ENCODE measurements at places on chromosomes 5 and 9. TPM values are rescaled to one million over a fixed set of nuclear protein-coding genes. Genes with fewer than 3 reads are reported as not detected.

Gene MARCHF11
- not detected for total RNA-seq

DNA sequence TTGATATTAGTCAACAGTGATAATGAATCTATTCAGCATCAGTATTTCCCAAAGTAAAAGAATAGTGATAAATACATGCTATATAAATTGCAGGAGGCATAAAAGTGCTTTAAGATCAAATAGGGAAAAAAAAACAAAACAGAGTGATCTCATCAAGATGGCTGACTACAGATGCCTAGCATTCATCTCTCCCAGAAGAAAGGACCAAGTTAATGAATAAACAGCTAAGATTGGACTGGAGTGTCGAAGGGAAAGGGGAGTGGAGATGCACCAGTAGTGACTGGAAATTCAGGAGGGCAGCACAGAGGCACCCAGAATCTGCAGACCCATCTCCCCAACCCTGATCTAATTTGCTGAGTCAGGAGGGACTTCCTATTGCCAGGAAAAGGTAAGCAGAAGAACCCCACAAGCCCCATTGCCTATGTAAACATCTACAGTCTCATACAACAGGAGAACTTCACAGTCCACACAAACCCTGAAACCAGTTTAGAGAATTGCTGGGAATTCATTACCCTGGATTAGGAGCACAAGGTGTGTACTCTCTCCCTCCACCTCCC is 699.4 kb downstream of the PTPRD start:
- DNase-seq: no peak

- DNase-seq: no peak
Observed at GRCh38 chr5:139385061-139386049, 2.3 kb upstream of the SLC23A1 start.

GRCh38 chr5:117336208-117336607 is 761.6 kb upstream of the SEMA6A start:
- no peak for DNase-seq

- no peak for DNase-seq
Observed at GRCh38 chr9:73131461-73131860, 20.2 kb upstream of the ANXA1 start.

GRCh38 chr9:124054582-124055227 is 43.1 kb downstream of the LHX2 start:
- DNase-seq: no peak

DNA sequence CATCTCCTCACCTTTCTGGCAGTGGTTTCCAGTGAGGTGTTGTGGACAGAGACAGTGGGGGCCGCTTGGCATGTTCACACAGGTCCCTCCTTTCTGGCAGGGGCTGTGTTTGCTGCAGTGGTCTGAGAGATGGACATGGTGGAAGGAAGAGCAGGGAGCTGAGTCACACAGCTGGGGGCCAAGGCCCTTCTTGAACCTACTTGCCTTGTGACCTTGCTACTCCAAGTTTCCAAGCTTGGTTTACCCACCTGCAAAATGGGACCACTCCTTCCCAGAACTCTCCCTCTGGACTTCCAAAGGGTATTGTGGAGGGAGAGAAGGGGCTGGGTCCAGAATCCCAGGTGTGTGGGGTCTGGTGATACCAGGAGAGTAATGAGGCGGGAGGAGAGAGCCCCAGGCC is 4.1 kb downstream of the F12 start:
- no peak for DNase-seq

DNA sequence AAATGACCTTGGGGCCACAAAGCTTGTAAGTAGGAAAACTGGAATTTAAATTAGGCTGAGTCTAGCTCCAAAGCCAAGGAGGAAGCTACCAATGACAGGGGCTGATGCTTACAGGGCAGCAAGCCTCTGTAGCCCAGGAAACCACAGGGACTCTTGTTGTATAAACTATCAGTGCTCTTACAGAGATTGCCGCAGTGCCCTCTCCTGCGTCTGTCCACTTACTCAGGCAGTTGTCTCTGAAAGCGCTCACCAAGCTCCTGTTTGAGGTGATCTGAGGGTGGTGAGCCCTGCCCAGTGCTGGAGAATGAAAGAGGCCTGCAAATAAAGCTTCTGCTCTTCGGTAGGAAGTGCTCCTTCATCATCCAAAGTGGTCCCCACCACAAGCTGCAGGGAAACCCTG is 498.8 kb downstream of the ARHGEF28 start:
- DNase-seq: no peak

Gene SH2D3C
- total RNA-seq: 19.6 TPM

DNA sequence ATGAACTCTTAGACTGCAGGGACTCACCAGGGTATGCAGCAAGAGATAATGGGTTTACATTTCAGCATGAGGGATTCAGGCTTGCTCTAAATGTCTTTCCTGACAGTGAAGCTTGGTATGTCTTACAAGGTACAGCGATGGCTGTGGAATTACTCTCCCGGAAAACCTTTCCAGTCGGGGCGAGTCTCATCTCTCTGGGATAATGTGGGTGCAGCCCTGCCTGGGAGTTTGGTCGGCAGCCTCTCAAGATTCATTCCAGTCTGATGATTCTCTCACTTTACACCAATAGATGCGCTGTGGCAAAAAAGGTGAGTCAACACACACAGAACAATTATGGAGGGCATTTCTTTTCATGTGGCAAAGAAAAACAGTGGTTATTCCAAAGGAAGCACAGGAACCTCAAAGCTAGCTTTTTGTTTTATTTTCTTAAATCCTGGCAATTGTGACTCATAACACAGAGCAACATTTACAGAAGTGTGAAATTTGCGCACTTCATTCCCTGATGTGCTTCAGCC is 190.3 kb downstream of the DCP2 start:
- no peak for DNase-seq

DNA sequence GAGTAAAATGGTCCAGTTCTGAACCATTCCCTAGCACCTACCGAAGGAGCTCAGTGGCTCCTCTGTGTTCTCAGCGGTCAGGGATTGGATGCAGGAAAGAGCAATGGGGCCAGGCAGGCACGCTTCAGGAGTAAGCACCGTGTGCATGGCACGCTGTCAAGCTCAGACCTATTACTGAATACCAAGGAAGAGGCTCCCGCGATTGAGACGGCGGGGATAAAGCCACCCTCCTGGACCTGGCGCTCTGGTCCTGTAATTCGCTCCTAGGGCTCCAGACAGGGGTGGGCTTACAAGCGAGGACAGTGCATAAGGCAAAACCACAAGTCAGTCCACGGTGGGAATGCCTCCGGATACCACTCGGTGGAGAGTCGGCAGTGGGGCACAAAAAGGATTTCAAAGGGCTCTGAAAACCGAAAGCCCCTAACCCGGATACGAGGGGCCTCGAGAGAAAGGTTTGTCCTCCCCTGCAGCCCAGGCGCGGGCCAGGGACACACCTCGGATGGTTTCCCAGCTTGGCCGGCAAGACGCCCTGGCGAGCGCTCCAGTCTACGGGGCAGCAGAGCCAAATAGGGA is 988 bp downstream of the OXCT1 start:
- no peak for DNase-seq

Gene DMRTA1
- 0.25 TPM for total RNA-seq

Gene PCA3
- not detected for total RNA-seq

Gene FAM221B
- total RNA-seq: not detected

Gene C1QTNF3
- 7.1 TPM for total RNA-seq

DNA sequence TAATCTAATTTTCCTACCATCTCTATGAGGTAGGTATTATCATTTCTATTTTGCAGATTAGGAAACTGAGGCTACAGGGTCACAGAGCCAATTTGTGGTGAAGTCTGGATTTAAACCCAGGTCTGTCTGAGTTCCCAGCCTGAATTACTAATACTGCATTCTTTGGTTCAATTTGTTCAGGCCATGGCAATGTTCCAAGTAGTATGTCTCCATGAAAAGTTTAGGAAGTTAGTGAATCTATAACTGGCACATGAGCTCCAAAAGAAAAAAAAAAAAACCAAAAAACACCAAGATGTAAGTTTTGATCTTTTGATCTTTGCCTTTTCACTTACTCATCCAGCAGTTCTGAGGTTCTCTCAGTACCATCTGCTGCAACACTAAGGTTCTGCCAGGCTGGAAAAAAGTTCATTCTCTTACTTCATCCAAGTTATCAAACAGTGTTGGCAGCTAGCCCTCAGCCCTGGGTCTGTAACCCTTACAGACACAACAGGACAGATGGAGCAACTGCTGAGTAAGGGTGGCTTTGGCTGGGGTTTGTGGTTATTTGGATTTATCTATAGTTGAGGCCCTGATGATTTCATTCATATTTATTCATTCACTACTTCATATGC is 4.4 kb upstream of the TMEM268 start:
- no peak for DNase-seq

DNA sequence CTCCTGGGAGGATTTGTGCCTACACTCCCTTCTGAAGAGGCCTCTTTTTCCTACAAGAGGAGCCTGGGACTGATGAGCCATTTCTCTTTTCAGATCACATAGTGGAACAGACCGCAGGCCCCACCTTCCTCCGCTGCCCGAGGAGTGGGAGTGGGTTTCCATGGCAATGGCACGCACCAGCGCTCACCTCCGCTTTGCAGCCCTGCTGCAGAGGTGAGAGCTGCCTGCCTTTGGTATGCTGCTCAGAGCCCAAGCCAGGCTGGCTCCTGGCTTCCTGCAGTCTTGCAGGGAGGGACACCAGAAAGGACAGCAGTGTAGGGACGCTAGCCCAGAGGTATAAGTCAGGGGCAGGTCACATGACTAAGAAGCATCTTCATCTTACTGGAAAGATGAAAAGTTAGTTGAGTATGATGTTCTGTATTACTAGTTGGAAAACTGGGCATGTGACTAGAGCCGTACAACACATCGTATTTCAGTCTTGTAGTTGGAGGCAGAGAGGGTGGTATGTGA is 12.4 kb downstream of the PTTG1 start:
- no peak for DNase-seq

DNA sequence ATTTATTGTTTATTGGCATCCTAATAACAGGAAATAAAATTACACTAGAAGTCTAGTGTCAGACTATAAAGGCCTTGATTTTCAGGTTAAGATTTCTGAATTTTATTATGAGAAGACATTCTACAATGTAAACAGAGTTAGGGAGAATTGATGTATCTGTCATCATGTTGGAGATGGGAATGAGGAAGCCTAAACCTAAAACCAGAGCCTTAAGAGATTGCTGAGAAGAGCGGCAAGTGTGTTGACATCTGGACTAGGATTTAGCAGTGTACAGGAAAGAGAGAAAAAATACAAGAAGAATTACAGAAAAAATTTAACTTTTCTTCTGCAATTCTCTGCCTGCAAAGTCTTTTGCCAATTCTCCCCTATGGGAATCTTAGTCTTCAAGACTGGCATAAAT is 525.5 kb downstream of the NR2F1-AS1 start:
- DNase-seq: no peak

Gene LECT2
- total RNA-seq: not detected

DNA sequence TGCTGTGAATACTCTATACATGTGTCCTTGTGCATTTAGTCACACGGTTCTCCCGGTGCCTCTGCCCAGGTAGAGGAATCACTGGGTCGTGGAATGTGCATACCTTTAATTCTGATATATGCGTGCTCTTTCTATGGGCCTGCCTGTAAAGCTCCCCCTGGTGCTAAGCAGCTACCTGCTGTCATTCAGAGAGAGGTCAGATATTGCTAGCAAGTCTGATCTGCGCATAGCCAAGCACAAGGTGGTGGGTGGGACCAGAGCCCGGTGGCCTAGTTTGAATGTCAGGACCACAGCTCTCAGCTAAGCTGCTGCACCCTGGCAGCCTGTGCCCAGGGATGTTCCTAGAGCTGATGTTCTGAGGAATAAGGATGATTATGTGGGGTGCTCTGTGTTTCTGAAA is 33.4 kb downstream of the TJP2 start:
- no peak for DNase-seq

Gene NUTM2F
- not detected for total RNA-seq

GRCh38 chr9:19464061-19464763 is 55.4 kb downstream of the ACER2 start:
- DNase-seq: no peak

- DNase-seq: no peak
Observed at GRCh38 chr5:122112733-122113558, 16.4 kb upstream of the ZNF474 start.

DNA sequence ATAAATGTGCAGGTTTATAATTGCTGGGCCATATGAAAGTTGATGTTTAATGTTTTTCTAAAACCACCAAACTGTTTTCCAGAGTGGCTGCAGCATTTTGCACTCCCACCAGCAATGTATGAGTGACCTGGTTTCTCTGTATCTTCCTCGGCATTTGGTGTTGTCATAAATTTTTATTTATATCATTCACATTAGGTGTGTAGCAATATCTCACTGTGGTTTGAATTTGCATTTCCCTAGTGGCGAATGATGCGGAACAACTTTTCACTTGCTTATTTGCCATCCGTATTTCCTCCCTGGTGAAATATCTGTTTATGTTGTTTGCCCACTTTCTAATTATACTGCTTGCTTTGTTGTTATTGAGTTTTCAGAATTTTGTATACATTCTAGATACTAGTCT is 295.7 kb upstream of the TUT7 start:
- no peak for DNase-seq

GRCh38 chr9:136660971-136661550 is 1.7 kb upstream of the EGFL7 start:
- DNase-seq: no peak

Gene FEM1C
- total RNA-seq: 16.5 TPM

DNA sequence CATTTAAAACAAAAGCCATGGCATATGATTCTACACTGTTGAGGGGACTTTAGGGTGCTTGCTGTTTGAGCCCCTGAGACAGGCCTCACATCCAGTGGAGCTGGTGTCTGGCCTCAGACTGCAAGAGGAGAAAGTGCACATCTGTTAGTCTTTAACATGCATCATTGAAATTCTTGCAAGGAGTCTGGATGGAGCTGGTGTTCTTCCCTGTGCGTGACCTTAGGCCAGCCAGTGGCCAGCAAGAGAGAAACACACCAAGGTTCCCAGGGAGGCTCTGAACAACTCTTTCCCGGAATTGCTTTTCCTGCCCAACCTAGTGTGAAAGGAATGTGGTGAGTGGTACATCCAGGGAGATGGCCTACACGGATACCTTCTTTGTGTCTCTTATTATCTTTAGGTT is 282.8 kb upstream of the TNC start:
- no peak for DNase-seq

DNA sequence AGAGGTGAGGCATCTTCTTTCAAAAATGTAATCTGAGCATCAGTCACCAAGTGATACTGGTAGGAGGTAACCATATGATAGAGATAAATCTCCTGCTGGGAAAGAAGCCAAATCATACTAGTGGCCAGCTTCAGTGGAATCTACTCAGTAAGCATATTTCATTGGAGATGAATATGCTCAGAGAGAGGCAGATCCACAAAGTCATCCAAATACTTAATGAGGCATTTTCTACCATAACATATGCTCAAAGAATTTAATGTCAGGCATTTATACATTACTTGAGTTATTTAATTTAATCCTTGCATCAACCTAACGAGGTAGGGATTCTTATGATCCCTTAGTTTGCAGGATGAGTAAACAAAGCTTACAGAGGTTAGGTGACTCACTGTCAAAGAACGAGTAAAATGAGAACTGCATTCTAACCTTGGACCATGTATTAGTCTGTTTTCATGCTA is 50.9 kb upstream of the DMRTA1 start:
- no peak for DNase-seq

DNA sequence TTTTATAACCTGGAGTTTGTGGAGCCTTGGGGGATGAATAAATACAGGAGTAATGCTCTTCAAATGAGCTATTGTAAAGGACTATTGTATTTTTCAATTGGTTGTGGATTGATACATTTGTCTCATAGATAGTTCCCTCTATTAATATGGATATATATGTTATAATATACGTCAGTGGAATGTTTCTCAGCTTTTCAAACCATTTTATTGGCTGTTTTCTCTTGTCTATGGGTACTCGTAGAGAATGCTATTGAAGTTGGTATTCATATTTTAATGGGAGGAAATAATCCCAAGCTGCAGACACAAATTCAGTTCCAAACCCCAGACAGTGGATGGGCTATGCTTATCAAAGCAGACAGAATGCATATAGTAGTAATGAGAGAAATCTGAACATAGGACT is 181.8 kb upstream of the DAB2 start:
- no peak for DNase-seq
